ENCODE measurements at places on chromosomes 7 and 10.

DNA sequence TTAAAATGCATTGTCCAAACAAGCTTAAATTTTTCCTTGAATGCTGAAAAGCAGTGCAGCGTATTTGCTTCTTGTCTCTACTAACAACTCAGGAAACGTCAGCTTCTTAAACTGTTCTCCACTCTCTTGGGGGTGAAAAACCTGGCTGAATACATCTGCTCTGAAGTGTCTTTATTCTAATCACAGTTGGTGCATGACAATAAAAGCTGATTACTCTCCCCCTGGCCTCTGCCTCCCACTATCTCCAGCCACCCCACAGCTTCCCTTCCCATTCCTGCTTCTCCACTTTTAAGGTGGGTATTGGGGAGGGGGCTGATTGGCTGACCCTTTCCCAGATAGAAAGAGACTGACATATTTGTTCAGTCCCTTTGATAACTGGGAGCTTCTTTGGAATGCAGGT is 456.0 kb downstream of the SORCS1 start:
- DNase-seq, result no peak

DNA sequence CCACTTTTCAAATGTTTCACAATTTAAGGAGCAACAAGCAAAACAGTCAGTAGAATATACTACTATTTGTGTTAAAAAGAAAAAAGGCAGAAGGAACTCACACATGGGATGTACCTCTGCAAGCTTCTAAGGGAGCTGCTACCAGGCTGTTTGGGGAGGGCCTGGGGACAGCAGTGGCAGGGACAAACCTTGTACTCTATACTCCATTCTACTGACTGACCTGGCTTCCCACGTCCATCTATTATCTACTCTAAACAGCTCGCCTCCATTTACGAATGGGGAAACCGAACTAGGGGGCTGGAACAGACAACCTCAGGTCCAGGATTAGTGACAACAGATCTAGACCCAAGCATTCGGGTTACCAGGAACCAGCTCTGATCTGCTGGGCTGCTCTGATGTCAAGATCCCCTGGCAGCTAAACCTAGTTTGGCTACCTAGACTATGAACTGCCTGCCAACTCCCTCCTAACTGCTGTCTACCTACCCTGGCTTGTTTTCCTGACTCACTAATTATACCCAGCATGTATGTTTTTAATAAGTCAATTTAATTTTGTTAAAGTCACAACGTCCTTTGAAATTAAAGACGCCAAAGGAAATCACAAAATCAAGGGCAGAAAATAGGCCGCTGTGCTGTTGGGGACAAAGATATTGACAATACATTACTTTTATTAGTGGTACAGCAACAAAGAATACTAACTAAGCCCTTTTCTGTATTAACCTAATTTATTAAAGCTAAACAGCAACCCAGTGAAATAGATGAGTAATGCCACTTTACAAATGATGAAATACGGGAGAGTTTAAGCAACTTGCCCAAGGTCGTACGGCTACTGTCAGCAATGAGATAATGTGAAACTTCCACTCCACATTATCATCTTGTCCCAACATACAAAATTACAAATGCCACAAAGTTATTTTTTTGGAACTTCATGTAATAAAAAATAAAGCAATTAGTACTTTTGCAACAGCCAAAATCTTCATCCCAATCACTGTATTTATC is 5.3 kb downstream of the PSAP start:
- DNase-seq, result no peak

DNA sequence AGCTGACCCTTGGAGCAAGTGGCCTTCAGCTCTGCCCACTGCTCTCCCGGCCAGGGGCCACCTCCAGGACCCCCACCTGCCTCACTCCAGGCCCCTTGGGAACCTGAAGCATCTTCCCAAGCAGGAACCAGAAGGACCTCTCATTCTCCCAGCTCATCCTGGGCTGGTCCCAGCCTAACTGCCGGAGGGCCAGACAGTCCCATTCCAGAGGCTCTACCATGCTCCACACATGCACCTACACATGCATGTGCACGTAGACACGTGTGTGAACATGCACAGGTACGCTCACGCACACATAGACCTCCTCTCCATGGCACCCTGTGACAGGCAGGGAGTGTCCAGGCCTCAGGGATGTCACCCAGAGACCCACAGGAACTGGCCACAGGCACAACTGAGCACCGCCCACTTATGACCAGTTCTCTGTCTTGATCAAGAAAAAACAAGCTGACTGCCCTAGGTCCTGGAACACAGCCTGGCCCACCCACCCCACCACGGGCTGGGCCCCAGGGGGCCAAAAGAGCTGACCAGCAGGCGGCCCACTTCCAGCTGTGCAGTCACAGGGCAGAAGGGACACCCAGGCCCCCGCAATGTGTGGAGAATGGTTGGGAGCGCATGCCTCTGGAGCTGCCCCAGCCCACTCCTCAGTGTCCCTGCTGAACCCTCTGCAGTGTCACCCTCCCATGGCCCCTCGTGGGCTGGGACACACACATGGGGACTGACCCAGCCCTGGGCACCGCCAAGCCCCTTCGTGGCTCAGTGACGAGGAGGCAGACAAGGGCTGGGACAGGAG is 43.4 kb downstream of the CAMK2B start:
- DNase-seq, result peak; percentile 15

GRCh38 chr7:10284001-10284400 is 689.7 kb upstream of the PHF14 start:
- DNase-seq, result no peak

GRCh38 chr10:111481261-111481826 is 404.5 kb downstream of the ADRA2A start:
- no peak for DNase-seq

DNA sequence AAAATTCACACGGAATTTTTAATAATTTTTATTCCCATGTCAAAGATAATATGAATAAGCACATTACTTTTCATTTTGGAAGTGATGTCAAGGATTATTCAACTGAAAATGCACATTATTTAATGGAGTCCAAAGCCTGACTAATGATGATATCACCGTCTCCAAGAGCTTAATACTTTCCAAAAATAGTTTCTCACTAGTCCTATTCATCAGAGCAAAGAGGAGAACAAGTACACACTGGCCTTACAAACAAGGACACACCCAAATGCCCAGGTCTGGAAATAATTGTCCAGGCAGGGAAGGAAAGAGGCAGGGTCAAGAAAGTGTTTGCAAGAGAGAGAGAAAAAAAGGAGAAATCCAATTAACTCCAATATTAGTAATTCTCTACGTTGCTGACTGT is 216.8 kb upstream of the CCDC6 start:
- DNase-seq, result no peak

DNA sequence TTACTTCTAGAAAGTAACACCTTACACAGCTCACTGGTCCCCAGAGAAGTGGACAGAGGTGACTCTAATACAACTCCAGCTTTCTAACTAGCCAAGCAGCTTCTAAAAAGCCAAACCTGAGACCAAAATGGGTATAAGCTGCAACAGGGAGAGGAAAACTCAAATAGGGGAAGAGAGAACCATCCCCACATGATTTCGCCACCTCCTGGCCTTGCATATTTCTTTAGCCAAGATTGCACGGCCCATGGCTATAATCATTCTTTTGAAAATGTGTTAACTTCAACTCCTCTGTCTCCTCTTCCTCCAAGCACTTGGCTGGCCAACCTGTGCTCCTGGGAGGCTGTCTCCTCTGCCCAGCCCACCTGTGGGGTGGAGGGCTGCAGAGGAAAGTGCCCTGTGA is 28.7 kb downstream of the NUP42 start:
- DNase-seq, result no peak

GRCh38 chr10:71569775-71570588 is 149.6 kb downstream of the C10orf105 start:
- DNase-seq, result peak; percentile 82

- DNase-seq, result no peak
Observed at GRCh38 chr7:64879800-64880199, 23.3 kb upstream of the ZNF273 start.
